Muscle of leg (tissue), 16 donors: ENCODE measurements at places on chromosomes 6 and 20. TPM values are rescaled to one million over a fixed set of nuclear protein-coding genes. Genes with fewer than 3 reads are reported as not detected.

LHFPL5 gene
- total RNA-seq, result not detected

DNA sequence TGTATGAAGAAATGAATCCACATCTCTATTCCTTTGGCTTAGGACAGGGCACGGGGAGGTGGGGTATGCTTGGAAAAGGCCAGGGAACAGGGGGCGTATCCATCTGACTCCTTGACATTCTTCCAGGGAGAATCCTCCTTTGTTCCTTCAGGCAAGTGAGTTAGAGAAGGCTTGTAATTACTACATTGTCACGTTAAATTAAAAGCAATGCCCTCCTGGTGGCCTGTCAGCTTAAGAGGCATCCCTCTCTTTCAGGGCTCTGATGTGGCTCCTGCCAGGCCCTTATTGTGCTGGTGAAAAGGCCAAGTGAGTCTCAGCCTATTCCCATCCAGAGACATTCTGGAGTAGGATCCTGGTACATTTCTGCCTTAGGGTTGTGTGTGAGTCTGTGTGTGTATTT, 128.3 kb downstream of the FOXA2 start:
- H3K27me3 ChIP-seq, result peaks cover 5% of the 10 kb centered on the region
- no peaks in the 10 kb centered on the region for H3K4me1 ChIP-seq
- no peak overlapping the region for H3K4me3 ChIP-seq
- H3K36me3 ChIP-seq, result no peaks in the 10 kb centered on the region
- no peak overlapping the region for H3K27ac ChIP-seq

- no peak for DNase-seq
- H3K4me1 ChIP-seq, result peaks cover 4% of the 10 kb centered on the region
- no peaks in the 10 kb centered on the region for H3K27me3 ChIP-seq
These were observed 395.1 kb upstream of the SASH1 start for GRCh38 chr6:147947521-147947920.

RSPO3 gene
- total RNA-seq, result 8.8 TPM

DNA sequence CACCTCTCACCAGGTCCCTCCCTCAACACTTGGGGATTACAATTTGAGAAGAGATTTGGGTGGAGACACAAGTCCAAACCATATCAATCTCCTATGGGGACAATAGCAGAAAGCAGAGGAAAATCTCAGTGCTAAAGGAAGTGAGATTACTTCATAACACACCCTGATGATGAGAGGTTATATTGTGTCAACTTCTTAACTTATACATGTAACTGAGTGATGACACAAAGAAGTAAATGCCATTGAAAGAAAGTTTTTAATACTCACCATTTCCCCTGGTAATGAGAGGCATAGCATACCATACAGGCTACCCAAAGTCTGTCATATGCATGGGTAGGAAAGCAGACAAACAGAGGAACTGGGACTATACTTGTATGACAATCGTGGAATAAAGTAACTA, 137.2 kb downstream of the MMUT start:
- H3K36me3 ChIP-seq, result no peaks in the 10 kb centered on the region
- no peak overlapping the region for H3K4me3 ChIP-seq
- H3K4me1 ChIP-seq, result no peaks in the 10 kb centered on the region
- H3K27ac ChIP-seq, result peak overlapping the region; percentile 75
- no peak for DNase-seq

DNA sequence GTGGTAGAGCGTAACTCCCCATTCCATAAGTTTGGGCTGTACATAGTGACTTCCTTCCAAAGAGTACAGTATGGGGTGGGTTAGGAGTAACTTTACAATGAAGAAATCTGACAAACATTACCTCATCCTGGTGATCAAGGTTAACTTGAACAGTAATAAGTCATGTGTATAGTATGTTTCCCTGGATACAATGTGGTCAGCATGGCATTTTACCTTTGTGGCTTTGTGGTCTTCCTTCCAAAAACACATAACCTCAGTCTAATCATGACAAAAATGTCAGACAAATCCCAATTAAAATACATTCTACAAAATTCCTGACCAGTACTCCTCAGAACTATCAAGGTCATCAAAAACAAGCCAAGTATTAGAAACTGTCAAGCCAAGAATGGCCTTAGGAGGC, 225.1 kb downstream of the UBE3D start:
- no peaks in the 10 kb centered on the region for H3K36me3 ChIP-seq
- no peak for DNase-seq
- H3K4me3 ChIP-seq, result no peak overlapping the region

GGT7 gene
- total RNA-seq, result 4.5 TPM

GRCh38 chr6:145261758-145262157, 473.6 kb downstream of the EPM2A start:
- no peaks in the 10 kb centered on the region for H3K27me3 ChIP-seq
- H3K27ac ChIP-seq, result no peak overlapping the region
- DNase-seq, result no peak
- H3K4me3 ChIP-seq, result no peak overlapping the region
- no peaks in the 10 kb centered on the region for H3K36me3 ChIP-seq

ALDH8A1 gene
- total RNA-seq, result 1.1 TPM

DNA sequence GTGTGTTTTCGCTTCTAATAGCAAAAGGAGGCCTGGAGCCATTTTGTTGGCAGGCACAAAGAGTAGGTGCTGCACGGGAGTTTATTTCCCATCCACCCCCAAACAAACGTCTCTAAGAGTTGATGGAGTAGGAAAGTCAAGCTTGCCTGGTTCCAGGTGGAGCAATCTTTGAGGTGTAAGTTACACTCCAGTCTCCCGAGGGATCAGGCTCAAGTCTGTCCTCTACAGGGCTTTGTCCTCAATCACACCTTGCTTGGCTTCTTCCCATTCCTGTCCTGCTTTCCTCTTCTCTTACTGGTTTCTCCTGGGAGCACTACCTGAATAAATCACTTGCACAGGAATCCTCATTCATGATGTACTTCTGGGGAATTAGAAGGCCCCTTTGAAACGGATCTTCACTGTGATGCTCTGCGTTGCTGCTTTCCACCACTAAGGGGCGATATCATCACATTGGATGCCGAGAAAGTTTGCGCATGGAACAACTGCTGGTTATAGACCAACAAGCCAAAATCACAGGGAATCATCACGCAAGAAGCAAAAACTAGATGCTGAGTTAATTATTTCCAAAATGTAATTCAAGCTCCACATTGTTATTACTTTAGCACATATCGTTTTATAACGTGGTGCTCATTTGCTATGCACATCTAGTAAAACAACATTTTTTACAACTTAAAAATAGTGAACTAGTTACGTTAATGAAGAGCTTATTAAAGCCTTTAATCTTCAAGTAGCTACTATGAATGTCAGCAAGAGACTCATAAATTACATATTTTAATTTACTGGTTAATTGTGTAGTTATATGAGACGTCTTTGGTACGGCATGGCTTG, 156.8 kb downstream of the DNAH8 start:
- H3K36me3 ChIP-seq, result no peaks in the 10 kb centered on the region
- H3K27me3 ChIP-seq, result no peaks in the 10 kb centered on the region

GRCh38 chr6:66896415-66896814, 1189.4 kb upstream of the EYS start:
- no peaks in the 10 kb centered on the region for H3K4me1 ChIP-seq
- DNase-seq, result no peak
- no peak overlapping the region for H3K27ac ChIP-seq
- H3K27me3 ChIP-seq, result no peaks in the 10 kb centered on the region
- no peak overlapping the region for H3K4me3 ChIP-seq

- no peaks in the 10 kb centered on the region for H3K36me3 ChIP-seq
- H3K27me3 ChIP-seq, result no peaks in the 10 kb centered on the region
- DNase-seq, result no peak
- no peak overlapping the region for H3K4me3 ChIP-seq
- no peaks in the 10 kb centered on the region for H3K4me1 ChIP-seq
- no peak overlapping the region for H3K27ac ChIP-seq
These were observed 176.9 kb upstream of the CITED2 start for GRCh38 chr6:139551376-139551775.

DNA sequence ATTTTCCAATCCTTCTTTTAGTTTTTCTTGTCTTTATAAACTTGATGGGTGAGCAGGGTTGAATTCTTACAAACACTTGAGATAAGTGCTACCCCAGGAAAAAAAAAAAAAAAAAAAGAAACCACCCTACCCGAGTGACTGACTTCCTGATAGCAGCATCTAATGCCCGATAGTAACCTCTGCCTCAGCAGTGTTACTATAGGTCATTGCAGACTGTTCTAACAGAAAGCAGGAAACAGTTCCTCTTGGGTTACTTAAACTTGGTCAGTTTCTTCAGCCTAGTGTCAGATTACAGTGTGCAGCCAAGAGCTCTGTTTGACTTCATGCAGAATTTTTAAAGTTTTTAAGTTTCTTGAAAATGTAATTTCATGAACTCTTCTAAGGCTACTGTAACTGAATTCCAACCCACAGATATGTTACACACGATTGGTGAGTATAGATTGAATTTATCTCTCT, 2.1 kb downstream of the MYLIP start:
- H3K27me3 ChIP-seq, result peaks cover 2% of the 10 kb centered on the region
- peak; percentile 96 for DNase-seq
- H3K4me1 ChIP-seq, result peaks cover 29% of the 10 kb centered on the region
- peak overlapping the region; percentile 96 for H3K27ac ChIP-seq
- H3K36me3 ChIP-seq, result peaks cover 15% of the 10 kb centered on the region
- H3K4me3 ChIP-seq, result peak overlapping the region; percentile 92

NRSN1 gene
- not detected for total RNA-seq

DNA sequence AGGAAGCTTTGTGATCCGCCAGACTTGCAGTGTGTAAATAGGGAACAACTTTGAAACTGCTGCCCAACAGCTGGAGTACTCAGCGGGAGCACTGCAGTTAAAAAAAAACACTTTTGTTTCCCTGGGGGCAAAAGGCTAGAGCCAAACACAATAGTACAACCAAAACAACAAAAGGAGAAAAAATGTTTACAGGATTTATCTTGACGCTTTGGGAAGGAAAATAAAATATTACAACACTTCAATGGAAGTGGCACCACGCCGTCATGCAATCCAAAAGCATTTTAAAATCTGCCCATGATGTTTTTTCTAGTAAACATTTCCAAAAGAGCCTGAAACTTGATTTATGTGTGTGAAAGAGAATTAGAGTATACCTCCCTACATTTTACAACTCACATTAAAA, 26.0 kb downstream of the PTPRK start:
- peak; percentile 45 for DNase-seq
- H3K27ac ChIP-seq, result no peak overlapping the region
- H3K36me3 ChIP-seq, result no peaks in the 10 kb centered on the region
- H3K27me3 ChIP-seq, result no peaks in the 10 kb centered on the region
- H3K4me3 ChIP-seq, result no peak overlapping the region

COL9A3 gene
- 27.1 TPM for total RNA-seq

- no peak overlapping the region for H3K4me3 ChIP-seq
- no peaks in the 10 kb centered on the region for H3K27me3 ChIP-seq
- H3K27ac ChIP-seq, result peak overlapping the region; percentile 18
These were observed 66.3 kb downstream of the SLX4IP start for GRCh38 chr20:10501402-10501801.

ARG1 gene
- 0.27 TPM for total RNA-seq

MYCT1 gene
- 18.3 TPM for total RNA-seq

DNA sequence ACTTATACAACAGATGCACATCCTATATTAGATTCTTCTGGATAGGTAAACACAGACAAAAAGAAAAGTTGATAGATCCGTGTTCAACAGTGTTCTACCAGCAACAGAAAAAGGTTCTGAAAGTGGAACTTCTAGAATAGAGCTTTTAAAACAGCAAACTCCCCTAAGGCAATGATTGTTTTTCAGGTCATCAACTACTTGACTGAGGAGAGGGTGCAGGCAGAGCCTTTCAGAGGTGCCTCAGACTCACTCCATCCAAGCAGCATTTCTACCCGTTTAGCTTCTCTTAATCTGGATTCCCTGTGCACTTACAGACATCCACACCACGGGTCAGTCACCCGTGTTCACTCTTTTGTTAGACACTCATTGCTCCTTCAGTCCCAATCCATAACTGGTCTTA, 28.9 kb downstream of the FYN start:
- no peaks in the 10 kb centered on the region for H3K27me3 ChIP-seq
- peak overlapping the region; percentile 76 for H3K27ac ChIP-seq
- peaks cover 16% of the 10 kb centered on the region for H3K36me3 ChIP-seq
